Fibroblast of the aortic adventitia (primary cell): ENCODE measurements at places on chromosomes 1 and 21.

DNA sequence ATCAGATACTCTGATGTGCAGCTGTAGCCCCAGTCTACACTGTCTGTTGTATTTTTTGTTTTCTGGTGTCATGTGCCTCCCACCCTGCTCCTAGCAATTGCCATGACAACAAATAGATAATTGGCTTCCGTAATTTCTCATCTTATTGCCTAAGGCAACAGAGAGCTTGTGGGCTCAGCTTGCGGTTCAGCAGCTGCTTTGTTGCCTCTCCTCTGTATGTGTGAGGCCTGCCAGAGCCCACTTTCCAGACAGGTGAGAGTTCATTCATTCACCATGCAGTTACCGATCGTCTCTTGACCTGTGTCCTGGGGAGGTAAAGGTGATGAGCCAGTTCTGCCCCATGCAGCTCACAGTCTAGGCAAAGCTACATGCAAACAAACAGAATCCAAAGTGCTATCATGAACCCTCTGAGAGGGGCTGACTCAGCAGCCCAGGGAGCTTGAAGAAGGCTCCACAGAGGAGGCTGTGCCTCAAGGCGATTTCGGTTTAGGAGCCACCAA is 11.9 kb downstream of the LGALS8 start:
- DNase-seq: no peak

- no peak for DNase-seq
Observed at GRCh38 chr1:1065265-1065939, 8.7 kb downstream of the RNF223 start.

DNA sequence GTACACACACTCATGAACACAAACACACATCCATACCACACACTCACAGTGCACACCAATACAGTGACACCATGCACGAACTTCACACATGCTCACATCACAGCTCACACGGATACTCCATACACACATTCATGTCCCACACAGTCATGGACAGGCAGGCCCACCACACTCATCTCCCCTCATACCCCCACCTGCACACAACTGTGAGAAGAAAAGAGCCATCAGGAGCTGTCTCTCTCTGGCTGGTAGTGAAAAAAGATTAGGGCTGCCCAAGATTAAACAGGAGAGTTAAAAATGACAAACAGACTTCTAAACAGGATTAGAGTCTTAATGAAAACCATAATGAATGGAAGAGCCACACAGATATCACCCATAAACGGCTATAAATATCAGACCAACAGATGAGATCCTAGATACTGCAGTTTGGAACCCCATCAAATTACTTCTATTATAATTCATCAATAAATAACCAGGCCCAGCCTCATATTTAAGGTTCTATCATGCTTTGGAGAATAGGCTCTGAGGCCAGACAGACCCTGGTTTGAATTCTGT is 122.3 kb downstream of the PLXNA2 start:
- DNase-seq: no peak

- no peak for DNase-seq
Observed at GRCh38 chr1:235527196-235527814, 23.1 kb upstream of the B3GALNT2 start.

DNA sequence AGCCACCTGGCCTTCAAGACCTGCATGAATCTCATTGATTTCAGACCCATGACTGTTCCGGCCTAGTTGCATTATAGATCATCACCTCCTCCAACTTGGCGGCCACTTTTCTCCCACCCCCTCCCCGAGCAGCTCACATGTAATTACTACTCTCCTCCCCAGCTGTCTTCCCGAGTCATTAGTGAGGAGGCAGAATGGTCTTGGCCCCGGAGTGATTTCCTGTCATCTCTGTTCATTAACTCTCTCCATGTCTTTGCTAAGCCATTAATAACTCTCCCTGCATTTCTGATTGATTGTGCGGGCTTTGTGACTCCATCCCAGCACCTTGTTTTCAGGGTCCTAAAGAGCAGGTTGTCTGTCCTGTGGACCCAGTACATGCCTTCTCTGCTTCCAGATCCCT is 75.6 kb upstream of the CNTN2 start:
- DNase-seq: no peak

DNA sequence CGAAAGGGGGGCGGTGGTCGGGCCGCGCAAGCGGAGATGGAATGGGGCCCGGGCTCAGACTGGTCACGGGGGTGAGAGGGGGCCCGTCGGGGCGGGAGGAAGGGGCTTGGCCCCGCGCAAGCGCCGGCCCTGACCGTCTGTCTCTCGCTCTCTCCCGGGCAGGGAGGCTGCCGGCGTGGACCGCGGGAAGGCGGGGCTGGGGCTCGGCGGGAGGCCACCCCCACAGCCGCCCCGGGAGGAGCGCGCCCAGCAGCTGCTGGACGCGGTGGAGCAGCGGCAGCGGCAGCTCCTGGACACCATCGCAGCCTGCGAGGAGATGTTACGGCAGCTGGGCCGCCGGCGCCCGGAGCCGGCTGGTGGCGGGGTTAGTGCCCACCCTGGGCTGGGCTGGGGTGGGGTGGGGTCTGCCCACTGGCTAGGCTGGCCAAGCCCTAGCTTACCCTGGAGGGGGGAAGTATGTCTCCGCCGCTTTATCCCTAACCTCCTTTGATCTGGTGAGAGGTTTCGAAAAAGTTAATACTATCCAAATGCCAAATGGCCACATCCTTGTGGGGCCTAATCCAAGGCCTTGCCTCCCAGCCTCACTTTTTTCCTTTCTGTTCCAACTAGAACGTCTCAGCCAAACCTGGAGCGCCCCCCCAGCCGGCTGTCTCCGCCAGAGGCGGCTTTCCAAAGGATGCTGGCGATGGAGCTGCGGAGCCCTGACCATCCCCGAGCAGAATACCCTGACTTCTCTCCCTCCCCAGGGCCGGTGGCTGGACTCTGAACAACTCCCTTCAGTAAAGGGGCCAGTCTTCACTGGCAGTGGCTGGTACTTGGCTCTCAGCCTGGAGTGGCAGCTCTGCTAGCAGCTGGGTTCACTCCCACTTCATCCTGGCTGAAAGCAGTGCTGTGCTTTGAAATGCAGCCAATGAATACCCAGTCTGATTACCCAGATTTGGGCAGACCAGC is 636 bp upstream of the YRDC start:
- DNase-seq: peak; percentile 68

GRCh38 chr1:116842654-116843053 is 67.1 kb upstream of the PTGFRN start:
- peak; percentile 34 for DNase-seq

GRCh38 chr1:213779228-213779627 is 208.5 kb upstream of the PROX1 start:
- no peak for DNase-seq

GRCh38 chr1:183147735-183148134 is 38.3 kb upstream of the LAMC2 start:
- peak; percentile 63 for DNase-seq

DNA sequence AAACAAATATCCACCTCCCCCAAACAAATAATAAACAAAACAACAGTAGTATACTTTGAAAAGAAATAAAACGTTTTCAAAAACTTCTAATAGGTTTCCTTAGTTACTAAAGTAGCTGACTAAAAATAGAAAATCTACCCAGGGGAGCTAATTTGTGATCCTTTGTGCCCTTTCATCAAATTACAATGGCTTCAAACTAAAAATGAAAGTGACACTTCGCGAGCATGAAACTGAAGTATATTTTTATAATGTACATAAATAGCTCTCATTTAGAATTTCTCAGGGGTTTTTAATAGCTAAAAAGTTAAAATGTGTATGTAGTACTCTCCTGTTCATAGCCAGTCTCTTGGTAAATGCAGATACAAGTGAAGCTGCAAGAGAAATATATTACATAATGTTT is 78.4 kb downstream of the BRINP3 start:
- DNase-seq: no peak

- DNase-seq: peak; percentile 12
Observed at GRCh38 chr21:36945496-36946138, 20.9 kb downstream of the HLCS start.

DNA sequence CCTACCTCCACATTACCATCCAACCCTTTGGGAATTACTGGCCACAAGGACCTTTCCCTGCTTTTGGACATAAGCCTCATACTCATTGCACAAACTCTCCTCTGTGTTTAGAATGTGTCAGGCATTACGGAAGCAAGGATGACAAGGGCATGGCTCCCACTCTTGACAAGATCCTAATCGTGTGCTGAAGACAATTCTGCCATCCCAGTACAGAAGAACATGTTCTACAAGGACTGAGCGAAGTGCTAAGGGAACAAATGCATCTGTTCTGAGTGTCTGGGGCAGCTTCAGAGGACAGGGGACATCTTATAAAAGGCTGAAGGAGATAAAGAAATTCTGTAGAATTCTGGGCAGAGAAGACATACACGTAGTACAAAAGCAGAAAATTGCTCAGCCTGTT is 378.5 kb upstream of the CAMK1G start:
- no peak for DNase-seq

DNA sequence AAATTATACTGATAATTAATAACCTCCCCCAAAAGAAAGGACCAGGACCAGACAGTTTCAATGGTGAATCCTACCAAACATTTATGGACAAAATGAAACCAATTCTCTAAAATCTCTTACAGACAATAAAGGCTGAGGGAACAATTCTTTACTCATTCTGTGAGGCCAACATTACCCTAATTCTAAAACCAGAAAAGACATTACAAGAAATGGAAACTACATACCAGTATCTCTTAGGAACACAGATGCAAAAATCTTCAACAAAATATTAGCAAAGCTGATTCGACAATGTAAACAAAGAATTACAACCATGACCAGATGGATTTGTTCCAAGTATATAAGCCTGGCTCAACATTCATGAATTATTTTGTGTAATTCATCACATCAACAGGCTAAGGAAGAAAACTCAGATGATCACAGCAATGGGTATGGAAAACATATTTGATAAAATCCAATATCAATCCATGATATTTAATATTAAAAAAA is 8.6 kb downstream of the TMED5 start:
- no peak for DNase-seq

DNA sequence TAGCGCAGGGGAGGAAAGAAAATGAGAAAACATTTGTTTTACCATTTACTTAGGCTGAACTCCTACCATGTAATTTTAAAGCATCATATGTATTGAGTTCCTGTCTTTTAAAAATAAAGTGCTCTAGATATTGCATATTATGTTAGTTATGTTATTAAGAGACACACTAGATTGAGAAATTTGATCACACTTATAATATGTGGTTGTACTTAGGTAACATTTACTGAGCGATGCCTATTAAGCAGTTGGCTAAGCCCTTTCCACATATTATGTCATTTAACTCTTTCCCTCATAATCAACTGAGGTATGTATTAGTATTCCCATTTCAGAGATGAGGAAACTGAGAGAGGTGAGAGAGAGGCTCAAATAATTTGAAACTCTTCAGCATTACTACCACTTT is 4.5 kb upstream of the LRRC8D start:
- no peak for DNase-seq

DNA sequence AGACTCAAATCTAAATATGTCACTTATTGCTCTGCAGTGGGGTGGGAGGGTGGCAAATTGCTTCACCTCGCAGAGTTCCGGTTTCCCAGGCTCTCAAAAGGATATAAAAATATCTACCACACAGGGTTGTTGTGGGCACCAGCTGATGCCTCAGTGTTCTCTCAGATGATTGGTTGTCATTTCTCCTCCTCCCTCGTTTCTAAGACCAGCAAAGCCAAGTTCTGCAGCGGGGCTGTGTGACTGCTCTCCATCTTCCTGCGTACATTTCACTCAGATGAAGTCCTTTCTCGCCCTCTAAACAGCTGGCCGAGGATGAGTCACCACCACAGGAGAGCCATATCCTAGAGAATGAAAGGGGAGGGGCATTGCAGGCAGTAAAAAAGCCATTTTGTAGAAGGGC is 35.0 kb upstream of the VWA5B1 start:
- DNase-seq: peak; percentile 36

DNA sequence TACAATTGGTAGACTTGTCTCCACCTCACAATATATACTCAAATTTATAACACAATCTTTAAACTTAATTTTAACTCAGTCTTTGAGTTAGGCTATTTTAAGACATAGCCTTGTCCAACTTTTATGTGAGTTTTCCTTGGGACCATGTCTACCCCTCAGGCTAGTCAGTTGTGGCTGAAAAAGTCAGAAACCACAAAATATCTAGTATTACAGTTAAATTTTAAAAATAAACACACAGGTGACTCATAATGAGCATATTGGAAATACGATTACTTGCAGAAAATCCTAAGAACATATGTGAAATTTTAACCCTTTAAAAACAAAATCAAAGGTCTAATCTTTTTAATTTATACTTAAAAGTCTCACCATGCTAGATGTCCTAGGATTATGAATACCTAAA is 4.8 kb upstream of the ASB17 start:
- DNase-seq: peak; percentile 4

DNA sequence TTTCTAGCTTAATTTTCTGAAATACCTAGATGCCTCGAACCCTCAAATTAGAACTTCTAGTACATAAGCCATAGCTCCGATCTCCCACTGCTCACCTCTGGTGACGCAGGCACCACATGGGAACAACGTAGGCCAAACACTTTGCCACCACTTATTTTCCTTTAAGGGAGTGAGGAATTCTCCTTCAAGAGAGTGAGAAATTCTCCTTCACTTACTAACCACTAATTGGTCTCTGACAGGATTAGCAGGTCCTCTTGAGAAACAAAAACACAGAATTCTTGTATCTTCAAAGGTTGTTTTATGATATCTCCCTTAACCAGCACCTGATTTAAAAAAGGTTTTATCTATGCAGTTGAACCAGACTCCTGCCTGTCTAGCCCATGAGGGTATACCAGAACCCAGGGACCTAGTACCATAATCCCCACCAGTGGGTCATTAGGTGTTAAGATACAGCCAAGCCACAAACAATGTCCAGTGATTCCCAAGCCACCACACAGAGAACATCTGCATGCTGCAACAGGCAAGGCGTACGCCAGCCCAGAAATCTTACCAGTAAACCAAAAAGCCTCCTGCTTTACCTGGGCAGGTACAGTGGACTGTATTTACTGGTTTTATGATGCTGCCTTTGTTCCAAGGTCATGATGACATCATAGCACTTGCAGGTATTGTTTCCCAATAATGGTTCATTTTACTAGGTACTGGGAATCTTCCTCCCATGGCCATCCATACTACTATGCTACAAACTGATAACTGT is 20.3 kb upstream of the CXADR start:
- no peak for DNase-seq

DNA sequence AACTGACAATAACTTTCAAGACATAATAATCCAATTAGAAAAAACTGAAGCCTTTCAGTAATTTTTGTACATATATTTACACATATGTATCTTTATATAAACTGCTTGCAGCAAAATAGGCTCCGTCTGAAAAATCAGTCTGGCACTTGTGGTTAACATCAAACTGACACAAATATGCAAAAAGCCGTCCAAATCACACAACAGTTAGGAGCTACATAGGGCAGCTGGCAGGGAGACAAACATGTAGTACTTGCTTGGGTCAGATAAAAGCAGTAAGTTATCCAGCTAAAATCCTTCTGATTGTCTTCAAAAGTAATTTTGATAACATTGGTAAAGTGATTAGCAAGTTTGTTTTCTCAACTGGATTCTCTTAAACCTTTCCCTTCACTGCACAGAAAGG is 14.7 kb upstream of the GUCA2A start:
- DNase-seq: peak; percentile 94

GRCh38 chr1:25697435-25698217 is 81.0 kb downstream of the MAN1C1 start:
- no peak for DNase-seq
